ENCODE measurements at places on chromosomes 2 and 18.

DNA sequence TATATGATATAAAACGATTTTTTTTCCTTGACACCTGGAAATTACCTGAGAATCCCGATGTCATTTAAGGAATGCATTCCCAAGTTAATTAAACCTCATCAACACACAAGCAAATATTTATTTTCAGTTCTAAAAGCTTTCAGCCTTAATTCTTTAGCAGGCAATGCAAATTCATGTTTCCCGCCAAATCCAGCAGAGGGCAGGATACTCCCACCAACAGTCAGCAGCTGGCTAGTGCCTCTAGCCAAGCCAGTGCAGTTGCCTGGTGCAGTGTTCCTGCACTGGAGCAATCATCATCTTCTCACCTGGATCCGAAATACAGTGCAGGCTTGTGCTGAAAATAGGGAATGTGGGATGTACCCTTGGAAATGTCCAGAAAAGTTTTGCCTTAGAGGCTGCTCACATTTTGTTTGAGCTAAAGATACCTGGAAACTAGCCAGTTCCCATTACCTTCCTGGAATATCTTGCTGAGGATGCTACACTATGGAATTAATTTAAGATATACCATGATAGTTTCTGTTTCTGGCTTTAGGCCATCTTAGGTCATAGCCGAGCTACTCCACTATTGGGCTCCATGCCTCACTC, 48.4 kb upstream of the CYTIP start:
- DNase-seq = peak; percentile 40

GRCh38 chr2:24122366-24123194, 554 bp downstream of the PFN4 start:
- DNase-seq = no peak

- no peak for DNase-seq
Measured at GRCh38 chr2:168734199-168734760, 68.2 kb upstream of the NOSTRIN start.

GRCh38 chr2:101486258-101486701, 11.4 kb upstream of the RFX8 start:
- no peak for DNase-seq

DNA sequence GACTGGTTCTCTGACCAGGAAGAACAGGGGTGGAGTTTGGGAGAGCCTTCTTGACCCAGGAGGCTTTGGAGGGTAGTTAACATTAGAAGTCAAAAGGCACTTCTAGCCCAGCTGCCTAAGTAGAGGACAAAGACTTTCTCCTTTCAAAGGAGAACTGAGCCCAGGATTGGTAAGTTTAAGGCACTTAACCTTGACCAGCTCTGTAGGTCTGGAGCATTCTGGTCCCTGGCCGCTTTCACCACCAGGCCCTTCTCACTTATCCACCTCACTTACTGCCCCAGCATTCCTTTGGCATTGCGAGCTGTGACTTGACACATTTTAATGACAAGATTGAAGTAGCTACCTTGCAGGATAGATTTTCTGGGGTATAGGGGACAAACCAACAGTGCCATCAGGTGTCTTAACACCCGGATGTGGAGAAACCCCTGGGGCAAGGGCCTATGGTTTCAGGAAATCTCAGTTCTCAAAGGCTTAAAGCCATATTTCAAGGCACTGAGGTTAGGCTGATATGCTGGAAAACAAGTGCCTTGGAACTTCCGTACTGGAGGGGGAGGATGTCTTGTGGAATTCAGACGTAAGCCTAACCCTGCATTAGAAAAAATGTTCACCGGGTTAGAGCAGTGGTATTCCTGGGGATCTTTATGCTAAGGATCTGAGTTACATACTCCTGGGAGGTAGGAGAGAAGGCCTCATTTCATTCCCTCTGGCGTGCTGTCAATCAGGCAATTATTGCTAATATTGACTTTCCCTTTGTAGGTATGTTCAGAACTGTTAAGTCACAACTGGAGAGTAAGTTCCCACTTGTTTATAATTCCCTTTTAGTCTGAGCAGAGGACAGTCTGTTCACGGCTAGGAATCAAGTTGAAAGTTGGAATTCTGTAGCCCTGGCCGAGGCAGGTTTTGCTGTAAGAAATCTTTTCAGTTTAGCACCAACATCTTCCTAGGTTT, 4.3 kb downstream of the C2orf68 start:
- DNase-seq = no peak

- no peak for DNase-seq
Measured at GRCh38 chr2:13050764-13051163, 334.0 kb downstream of the TRIB2 start.

DNA sequence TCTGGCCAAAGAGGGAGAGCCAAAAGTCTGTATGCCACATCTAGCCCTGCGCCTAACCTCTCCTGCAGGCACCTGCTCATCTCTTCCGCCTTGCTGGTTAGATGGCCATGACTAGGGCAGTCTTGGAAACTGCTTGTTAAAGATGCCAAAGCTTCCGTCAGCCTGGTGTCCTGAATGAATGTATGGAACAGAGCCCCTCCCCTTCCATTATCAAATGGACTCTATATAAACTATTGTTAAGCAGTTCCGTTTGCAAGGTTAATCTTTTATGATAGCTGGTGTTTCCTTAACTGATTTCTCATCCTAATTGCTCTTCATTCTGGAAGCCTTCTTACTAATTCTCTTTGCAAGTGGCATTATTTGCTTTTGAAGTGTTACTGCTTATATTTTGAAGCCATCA, 87.1 kb downstream of the ATP9B start:
- DNase-seq = no peak

- no peak for DNase-seq
Measured at GRCh38 chr2:222355860-222356259, 57.1 kb upstream of the PAX3 start.

GRCh38 chr18:32980896-32981295, 208.1 kb upstream of the KLHL14 start:
- DNase-seq = no peak

- no peak for DNase-seq
Measured at GRCh38 chr18:29218091-29218490, 1041.2 kb upstream of the CDH2 start.

DNA sequence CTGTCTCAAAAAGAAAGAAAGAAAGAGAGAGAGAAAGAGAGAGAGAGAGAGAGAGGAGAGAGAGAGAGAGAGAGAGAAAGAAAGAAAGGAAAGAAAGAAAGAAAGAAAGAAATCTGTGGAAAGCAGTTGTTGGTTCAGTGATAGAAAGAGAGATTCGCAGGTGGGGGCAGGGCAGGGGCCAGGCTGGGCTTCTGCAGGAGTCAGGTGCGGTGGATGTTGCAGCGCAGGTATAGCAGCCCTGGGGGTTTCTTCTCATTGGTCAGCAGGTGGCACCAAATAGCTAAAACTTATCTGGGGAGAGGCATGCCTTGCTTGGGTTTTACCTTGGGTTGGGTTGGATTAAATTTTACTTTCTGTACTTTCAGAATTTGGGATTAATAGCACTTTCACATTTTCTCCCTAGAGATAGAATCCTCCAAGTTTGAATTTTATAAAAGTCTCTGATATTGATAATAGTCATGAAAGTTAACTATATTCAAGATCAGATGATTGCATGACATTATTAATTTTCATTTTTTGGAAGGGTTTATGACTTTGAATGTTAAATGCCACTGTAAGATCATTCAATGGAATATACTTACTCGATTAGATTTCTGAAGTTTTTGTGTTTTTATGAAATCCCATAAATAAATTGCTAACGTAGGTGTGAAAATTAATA, 66.6 kb downstream of the SPTBN1 start:
- peak; percentile 3 for DNase-seq

DNA sequence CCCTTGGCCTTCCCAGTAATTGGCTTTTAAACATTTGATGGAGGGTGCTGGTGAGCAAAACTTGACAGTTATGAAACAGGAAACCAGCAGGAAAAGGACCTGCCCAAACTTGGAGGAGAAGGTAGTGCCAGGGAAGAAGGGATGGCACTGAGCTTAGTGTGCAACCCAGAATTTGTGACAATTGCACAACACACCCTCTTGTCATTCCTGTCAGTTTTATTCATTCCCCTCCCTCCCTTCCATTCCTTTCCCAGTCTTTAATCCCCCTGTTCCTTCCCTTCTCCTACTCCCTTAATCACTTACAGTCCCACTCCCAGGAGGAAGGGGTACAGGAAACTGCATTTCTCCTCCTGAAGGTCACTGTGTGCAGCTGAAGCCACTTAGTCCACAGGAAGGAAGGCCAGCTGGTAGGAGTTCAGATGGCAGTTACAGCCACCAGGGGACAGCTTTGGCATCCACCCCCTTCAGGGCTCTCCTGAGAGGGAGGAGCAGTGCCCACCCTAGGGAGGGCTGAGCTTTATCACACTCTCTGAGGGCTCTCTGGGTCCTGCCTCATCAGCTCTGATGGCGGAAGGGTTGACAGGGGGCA, 24.0 kb upstream of the SIGLEC15 start:
- DNase-seq = no peak

GRCh38 chr2:95268211-95269035, 5.8 kb upstream of the PROM2 start:
- DNase-seq = no peak

DNA sequence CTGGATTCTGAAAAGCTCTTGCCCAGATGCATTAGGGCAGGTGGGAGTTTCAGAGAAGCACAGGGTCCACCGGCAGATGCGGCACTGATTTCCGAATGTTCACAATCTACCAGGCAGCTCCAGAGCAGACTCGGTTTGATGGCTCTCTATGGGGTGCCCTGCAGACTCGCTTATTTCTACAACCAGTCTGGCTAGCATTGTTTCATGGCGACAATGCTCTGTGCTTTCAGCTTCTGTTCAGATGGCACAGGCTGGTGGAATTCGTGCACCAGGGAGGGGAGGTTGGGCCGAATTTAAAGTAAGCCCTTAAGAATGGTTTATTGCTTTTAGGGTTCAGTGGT, 9.9 kb downstream of the MYT1L start:
- no peak for DNase-seq

GRCh38 chr2:70534183-70534836, 19.3 kb downstream of the TGFA start:
- DNase-seq = no peak

GRCh38 chr2:118013221-118013723, 598 bp downstream of the CCDC93 start:
- no peak for DNase-seq

DNA sequence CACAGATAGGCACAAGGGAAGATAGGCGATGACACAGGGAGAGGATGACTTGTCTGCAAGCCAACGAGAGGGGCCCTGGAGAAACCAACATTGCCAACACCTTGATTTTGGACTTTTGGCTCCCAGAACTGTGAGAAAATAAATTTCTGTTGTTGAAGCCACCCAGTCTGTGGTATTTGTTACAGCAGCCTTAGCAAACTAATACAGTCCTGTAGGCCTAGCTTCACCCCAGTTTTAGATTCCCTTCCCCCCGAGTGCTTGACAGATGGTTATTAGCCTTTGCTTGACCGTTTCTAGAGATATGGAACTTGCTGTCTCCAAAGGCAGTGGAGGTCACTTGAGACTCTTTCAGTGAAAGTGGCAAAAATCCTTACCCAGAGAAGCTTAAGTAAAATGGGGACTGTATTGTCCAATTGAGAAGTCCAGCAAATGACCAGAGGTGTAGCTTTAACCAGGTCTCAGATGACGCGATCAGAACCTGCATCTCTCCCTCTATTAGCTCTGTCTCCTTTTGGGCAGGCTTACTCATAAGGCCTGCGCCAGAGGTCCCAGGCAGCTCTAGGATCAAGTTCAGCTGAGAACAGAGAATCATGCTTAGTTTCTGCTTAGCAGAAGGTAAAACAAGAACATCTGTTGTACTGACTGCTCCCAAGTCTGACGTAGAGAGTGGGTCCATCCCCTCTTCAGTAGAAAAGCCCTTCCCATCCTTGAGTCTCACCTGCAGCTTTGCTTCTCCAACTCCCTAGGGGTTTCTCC, 50.4 kb downstream of the MFSD6 start:
- DNase-seq = no peak

DNA sequence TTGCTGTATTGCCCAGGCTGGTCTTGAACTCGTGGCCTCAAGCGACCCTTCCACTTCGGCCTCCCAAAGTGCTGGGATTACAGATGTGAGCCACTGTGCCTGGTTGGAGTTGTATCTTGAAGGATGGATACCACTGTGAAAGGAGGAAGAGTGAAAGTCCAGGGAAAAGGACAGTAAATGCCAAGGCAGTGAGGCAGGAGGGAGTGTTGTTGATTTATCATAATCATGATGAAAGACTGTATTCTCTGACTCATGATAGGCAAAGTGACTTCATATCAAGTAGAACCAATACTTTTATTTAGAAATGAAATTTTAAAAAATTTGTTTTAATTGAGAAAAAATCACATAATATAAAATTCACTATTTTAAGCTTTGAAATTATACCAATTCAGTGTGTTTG, 162.3 kb downstream of the ARHGAP28 start:
- DNase-seq = no peak
